ENCODE measurements at places on chromosomes 12 and 14.

DNA sequence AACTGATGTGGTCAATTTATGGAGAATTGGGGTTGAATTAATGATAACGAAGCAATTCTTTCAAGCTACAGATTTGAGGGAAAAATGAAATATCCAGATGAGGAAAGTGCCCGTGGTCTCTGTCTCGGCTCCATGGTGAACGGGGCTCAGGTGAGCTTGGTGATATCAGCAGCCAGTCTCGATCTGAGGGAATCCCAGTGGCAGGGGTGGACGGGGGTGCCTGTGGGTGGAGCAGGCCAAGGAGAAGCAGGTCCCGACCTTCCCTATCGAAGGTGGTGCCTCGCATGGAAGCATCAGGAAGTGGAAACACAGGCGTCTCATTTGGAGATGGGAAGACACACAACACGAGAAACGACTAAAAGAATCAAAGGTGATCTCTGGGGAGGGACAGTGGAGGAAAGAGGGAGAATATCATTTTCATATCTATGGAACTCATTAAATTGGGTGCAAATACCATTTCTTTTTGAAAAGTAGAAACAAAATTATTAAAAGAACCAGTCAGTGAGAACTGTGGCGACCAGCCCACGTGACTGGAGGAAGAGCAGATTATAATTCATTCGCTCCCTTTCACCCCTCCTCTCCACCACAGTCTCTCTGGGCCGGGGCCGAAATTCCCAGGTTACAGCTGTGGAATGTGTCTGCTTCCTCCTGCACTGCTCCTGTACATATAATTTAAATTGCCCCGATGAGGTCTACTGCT, 354.3 kb upstream of the SFSWAP start:
- DNase-seq = peak; percentile 40

DNA sequence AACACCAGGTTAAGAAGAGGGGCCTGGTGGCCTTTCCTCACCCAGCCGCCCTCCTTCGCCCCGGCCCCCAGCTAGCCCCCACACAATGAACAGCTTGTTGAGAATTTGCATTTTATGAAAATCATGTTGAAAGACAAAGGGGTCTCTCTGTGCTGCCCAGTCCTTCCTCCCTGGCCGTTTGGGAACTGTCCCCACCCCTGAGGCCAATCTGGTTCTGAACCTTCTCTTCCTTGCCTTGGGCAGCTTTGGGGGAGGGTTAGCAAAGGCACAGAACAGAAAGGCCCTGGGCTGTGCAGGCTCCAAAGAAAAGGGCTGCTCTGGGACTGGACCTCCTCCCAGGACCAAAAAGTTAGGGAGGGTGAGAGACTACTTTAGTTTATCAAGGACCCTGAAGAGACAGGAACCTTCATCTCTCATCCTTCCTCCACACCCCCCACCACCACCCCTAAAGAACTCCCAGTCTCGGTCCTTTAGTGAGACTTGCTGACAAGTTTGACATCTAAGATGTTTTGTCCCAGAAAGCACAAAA, 1.3 kb downstream of the TAMALIN start:
- no peak for DNase-seq

- no peak for DNase-seq
Observed at GRCh38 chr12:69345077-69345476, 3.1 kb upstream of the LYZ start.

GRCh38 chr12:52971679-52972329, 22.9 kb downstream of the KRT18 start:
- no peak for DNase-seq

GRCh38 chr12:1091350-1091749, 100.3 kb downstream of the ERC1 start:
- no peak for DNase-seq

- DNase-seq = no peak
Observed at GRCh38 chr12:68954811-68955210, 21.8 kb upstream of the CPM start.

DNA sequence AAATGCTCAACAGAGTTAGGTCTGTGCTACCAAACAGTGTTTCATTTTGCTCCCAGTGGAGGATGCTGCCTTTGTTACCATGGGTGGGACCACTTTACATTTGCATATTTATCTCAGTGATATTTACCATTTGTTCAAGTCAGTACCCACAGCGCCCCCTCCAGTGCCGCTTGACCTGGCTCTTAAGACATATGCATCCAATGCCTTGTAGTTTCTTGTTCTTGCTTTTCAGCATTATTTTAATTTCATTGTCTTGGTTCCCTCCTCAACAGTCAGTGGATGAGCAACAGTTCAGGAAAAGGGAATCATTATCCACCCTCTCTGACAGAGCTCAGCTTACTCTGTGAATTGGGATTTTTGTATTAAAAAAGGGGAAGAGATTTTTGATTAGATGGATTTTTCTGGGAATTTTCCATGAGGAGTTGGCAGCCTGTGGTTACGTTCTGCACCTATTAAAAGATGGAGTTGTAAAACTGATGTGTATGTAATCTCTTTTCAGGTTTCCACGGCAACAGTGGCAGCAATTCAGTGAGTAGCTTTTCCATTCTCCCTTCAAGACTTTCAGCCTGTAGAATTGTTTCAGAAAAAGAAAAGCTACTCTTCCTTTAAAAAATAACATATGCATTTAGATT, 240.5 kb upstream of the DAAM1 start:
- DNase-seq = no peak

DNA sequence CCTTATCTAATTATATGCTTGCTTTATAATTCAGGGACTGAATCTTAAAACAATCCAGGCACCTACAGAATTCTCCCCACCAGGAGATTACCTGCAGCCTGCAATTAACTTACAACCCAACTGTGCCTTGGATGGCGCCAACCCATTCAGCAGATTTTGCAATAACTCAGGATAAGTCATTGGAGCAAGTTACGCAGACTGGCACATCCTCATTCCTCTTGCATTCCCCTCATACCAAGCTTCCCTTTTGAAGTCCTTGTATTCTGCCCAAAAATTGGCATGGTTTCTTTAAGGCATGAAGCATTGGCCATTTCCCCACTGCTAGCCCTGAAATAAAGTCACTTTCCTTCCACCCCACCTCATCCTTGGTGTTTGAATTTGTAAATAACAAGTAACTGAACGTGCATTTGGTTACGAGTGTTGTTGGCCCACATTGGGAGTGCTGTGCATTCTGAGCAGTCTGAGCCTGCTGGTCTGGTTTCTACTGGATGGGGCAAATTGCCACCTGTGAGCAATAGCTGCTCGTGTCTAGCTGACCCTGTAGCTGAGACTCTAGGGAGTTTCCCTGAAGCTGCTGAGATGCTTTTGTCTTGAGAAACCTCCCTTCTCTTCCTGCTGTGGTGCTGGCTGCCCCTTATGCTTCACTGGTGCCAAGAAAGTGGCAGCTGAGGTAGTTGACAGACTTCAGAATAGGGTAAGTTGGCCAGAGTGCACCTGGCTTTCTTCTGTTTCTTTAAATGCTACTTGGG, 99.2 kb upstream of the SCAF11 start:
- DNase-seq = no peak

DNA sequence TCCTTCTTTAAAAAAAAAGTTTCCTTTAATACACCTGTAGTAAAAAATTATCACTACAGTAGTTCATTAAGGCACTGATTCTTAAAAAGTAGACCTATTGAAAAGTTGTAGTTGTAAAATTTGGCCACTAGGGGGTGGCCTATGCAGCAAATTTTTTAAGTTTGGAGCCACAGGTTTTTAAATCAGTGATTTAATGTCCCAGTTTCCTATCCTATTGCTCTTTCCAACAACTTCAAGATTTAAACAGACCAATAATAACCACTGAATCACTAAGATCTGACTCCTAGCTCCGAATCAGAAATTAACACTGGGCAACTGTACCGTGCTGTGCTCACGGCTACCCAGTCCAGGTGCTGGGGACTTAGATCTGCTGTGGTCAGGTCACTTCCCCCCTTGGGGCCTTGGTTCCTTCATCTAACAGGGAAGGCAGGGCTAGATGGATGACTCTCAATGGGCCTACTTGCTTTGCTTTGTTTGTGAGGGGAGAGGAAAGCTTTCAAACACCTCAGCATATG, 279.3 kb downstream of the MED13L start:
- DNase-seq = no peak

GRCh38 chr12:56084958-56085543, 5.1 kb downstream of the ERBB3 start:
- DNase-seq = no peak

GRCh38 chr14:78107166-78107565, 63.0 kb upstream of the NRXN3 start:
- DNase-seq = no peak

- no peak for DNase-seq
Observed at GRCh38 chr14:102227184-102227964, 77.6 kb downstream of the MOK start.

DNA sequence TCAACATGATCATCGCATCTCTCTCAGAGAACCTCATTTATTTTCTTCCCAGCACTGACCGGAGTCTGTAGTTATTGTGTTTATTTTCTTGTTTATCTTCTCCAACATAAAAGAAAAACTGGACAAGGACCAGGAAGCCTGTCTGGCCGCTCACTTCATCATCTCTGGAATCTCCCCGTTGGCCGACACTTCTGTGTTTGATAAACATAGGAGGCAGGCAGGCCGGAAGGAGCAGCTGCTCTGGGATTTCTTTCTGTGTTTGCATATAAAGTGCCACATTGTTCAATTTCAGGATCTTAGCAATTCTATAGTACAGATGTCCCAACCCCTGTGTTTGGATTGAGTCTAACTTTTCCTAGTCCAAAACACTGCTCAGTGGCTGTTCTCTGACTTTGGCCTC, 53.3 kb downstream of the ACACB start:
- DNase-seq = no peak

- no peak for DNase-seq
Observed at GRCh38 chr14:24216345-24216699, 456 bp upstream of the MDP1 start.

Data from left forelimb (tissue), 1 donor.